ENCODE measurements at places on chromosomes 4 and X.

- no peak for DNase-seq
These were observed 727.6 kb upstream of the MAGEB2 start for GRCh38 chrX:29487714-29488113.

DNA sequence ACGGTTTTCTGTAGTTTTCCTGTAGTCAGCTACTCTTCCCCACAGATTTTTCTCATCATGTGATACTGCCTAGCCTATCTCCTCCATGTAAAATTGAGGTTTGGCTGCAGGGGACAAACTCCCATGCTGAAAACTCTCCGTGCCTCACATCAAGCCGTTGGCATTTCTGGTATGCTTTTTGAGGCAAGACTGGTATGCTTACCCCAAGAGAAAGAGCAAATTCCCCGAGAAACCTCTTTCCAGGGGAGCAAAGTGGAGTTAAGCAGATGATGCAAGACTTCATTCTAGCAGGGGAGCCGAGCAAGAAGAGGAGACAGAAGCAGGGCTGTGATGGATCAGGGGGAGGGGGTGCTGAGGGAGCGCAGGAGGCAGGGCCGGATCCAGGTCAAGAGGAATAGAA lies 4.8 kb downstream of the SOWAHD start:
- peak; percentile 84 for DNase-seq

GRCh38 chr4:146648461-146648783 lies 9.7 kb downstream of the POU4F2 start:
- DNase-seq: no peak

- DNase-seq: no peak
These were observed 234.1 kb downstream of the CPE start for GRCh38 chr4:165612936-165613335.

GRCh38 chr4:39620551-39621313 lies 17.9 kb downstream of the SMIM14 start:
- DNase-seq: no peak

- DNase-seq: no peak
These were observed 123.8 kb downstream of the ANK2 start for GRCh38 chr4:113173126-113173792.

GRCh38 chr4:52606726-52607125 lies 52.4 kb downstream of the USP46 start:
- DNase-seq: peak; percentile 38

GRCh38 chrX:153061732-153062131 lies 5.5 kb downstream of the PNMA3 start:
- no peak for DNase-seq

DNA sequence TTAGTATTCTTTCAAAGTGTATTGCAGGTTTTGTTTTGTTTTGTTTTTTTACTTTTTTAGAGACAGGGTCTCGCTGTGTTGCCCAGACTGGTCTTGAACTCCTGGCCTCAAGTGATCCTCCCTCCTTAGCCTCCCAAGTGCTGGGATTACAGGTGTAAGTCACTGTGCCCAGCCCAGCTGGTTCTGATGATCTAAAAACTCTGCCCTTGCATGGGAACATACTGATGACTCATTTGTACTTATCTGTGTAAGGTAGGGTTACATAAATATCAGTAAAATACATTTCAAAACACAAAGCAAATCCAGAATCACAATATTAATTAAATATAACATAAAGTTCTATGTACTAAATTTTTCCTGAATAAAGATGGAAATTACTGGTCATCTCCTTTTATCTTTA lies 7.4 kb upstream of the SLC9B1 start:
- DNase-seq: no peak

DNA sequence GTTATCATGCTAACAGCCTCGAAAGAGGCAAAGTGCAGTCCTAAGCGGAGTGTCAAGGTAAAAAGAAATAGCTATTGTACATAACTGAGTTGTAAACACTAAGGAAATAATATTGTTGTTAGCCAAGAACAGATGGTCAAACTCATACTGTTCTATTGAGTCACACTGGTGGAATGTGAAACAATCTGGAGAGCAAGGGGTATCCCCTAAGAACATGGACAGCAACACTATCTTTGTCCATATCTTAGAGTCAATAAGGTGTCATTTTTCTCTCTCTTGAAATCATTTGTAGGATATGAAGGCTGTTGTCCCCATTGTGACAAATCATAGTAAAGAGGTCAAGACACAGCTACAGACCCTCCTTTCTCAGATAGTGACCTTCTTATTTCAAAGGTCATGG lies 4.5 kb upstream of the PDGFC start:
- DNase-seq: no peak

DNA sequence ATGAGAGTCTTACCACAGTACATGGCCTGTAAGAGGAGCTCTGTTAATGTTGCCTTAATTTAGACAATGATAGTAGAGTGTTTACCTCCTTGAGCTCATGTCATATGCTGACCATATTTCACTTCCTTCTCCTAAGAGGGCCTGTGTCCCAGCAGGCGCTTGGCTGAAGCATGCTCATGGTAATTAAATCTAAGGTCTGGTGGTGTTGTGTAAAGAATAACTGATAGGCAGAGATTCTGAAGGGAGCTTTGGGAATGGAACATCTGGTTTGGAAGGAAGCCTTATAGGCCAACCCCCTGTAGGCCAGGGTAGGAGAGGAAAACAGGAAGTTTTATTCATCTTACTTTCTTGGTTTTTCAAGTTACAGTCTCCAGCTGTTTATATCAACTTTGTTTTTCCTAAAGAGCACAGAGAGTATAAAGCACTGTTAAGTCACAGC lies 300.2 kb downstream of the USP46 start:
- no peak for DNase-seq

DNA sequence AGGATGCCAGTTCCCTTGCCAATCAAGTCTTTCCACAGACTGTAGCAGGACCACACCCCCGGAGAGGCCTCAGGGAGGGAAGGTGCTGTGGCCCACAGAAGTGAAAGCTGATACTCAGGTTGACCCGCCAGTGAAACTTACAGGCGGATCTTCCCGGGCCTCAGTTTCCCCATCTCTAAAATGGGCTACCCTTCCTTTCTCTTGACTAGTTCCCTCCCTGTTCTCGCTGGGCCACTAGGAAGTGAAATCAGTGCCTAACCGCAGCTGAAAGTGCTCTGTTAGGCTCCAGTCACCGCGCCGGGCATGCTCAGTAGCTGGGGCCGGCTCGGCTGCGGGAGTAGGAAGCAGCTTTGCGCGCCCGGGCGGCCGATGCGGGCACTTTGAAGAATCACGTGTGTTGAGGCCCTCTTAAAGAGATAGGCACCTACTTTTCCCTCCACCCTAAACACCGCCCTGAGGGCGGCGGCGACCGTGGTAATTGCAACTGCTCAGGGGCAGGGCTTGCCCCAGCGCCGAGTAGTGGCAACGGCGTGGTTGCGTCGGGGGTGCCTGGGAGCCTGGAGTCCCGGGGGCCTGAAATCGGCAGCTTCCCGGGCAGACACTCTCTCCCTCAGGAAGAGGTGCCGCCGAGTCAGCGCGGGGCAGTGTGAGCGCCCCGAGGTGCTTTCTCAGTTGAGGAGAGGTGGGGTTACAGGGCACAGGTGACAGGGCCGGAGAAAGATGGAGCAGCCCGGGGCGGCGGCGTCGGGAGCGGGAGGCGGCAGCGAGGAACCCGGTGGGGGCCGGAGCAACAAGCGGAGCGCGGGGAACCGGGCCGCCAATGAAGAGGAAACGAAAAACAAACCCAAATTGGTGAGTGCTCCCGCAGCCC lies at the start of gene DIAPH2:
TSS of gene DIAPH2 (plus strand) at position 504 of the 871 bp plus-strand sequence.
- peak; percentile 9 for DNase-seq

GRCh38 chr4:153765894-153766293 lies 6.1 kb upstream of the RNF175 start:
- DNase-seq: no peak

DNA sequence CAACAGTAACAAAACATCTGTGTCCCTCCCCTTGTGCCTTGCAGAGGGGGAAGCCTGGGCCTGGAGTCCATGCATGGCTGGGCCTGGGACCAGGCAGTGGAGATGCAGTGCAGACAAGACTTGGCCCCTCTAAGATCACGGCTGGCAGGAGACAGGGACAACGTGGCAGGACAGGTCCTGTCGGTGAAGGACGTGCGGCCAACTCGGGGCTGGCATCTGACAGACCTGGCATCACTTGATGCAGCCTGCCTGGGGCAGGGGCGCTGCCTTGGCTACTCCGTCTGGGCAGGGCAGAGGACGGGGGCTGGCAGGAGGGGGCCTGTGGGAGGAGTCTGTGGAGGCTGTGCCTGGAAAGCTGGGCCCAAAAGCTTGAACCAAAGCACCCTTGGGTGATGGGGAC lies 112.1 kb downstream of the CPZ start:
- DNase-seq: no peak

- no peak for DNase-seq
These were observed 67.4 kb downstream of the ZAR1 start for GRCh38 chr4:48557478-48557877.

DNA sequence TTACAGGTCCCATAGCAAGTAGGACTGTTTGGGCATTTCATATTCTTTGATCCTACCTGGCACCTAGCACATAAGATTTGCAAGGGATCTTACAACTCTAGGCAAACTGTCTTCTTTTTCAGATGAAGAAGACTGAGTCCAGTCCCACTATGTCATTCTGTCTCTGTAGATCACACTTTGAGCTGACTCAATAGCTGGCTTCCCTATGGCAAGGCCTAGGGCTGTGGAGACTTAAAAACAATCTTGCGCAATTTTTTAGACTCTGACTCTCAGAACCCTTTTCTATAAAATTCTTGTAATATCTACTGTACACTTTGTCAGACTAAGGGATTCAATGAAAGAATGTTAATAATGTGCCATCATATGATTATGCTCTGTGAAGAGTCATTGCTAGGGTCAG lies 26.7 kb downstream of the OTC start:
- DNase-seq: no peak

GRCh38 chrX:88977835-88978234 lies 230.8 kb downstream of the CPXCR1 start:
- DNase-seq: no peak

GRCh38 chr4:120942776-120943175 lies 20.2 kb upstream of the PRDM5 start:
- no peak for DNase-seq

GRCh38 chrX:132407691-132408090 lies 81.1 kb downstream of the MBNL3 start:
- no peak for DNase-seq

DNA sequence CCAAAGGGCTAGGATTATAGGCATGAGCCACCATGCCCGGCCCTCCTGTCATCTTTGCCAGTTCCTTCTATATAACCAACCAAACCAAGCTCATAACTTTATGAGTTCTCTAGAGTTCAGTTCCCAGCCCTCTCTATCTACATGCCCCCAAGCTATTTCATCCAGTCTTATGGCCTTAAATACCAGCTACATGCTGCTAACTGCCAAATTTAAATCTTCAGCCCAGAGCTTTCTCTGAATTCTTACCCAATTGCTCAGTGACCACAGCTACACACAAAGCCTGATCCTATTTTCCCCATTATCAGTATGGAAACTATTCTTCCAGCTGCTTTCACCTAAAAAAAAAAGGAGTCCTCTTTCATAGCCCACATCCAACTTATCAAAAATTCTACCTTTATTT lies 23.1 kb downstream of the TMEM184C start:
- peak; percentile 54 for DNase-seq

Measured in AG04449 (cell line).